ENCODE measurements at places on chromosomes 12 and 14.

DNA sequence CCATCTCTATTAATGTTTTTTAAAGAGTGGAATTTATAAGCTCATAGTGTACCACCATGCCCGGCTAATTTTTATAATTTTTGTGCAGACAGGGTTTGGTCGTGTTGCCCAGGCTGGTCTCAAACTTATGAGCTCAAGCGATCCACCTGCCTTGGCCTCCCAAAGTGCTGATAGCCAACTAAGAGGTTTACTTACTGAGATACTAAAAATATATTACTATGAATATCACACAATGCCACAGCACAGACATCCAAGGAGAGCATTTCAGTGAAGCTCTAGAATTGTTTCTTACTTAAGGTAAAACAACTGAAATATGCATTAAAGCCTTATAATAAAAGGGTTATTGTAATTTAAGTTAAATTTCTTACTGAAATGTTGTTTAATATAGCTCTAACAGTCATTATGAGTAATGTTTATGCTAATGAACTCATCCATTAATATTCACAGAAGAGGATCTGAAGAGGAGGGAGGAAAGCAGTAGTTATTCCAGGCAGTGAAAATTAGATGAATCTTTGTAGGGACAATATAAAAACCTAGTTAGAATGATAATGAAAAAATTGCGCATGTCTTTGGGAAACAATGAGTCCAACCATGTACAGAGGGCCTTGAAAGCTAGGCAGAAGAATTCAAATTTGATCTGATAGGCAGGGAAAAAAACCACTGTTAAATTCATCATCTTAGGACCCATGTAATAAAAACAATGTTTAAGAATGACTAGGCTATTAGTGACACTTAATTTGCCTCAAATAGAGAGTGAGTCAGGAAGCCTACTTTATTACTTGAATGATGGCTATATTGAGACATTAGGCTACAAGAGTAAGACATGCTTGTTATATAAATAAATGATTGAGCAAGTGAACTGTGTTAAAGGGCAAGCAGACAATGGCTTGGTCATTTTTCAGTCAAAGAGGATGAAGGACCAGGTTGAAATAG is 99.2 kb downstream of the SLC41A2 start:
- no peak for DNase-seq

- DNase-seq = no peak
Measured at GRCh38 chr14:104098272-104099095, 13.0 kb downstream of the ASPG start.

- no peak for DNase-seq
Measured at GRCh38 chr12:10701131-10701681, 21.9 kb downstream of the YBX3 start.

DNA sequence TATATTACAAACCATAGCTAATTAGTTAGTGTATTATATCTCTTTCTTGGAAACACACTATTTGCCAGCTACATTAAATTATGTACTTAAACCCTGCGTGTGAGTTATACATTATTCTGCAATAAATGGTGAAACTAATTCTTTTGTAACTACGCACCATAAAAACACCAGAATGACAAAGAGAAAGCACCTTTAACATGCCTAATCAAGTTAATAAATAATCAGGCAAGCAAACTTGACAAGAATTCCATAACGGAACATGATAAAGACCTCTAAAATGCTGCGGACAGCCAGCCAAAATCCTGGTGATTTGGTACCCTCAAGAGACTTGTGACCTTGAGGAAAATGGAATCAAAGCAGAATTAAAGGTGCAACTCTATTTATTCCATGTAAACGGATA is 375.3 kb upstream of the KITLG start:
- no peak for DNase-seq

- no peak for DNase-seq
Measured at GRCh38 chr12:124745465-124745890, 118.2 kb downstream of the SCARB1 start.

GRCh38 chr12:95088379-95088778 is 15.0 kb upstream of the NR2C1 start:
- DNase-seq = no peak

- no peak for DNase-seq
Measured at GRCh38 chr14:26304056-26304455, 293.8 kb downstream of the NOVA1 start.

GRCh38 chr12:116201908-116202307 is 75.6 kb downstream of the MED13L start:
- DNase-seq = peak; percentile 19

DNA sequence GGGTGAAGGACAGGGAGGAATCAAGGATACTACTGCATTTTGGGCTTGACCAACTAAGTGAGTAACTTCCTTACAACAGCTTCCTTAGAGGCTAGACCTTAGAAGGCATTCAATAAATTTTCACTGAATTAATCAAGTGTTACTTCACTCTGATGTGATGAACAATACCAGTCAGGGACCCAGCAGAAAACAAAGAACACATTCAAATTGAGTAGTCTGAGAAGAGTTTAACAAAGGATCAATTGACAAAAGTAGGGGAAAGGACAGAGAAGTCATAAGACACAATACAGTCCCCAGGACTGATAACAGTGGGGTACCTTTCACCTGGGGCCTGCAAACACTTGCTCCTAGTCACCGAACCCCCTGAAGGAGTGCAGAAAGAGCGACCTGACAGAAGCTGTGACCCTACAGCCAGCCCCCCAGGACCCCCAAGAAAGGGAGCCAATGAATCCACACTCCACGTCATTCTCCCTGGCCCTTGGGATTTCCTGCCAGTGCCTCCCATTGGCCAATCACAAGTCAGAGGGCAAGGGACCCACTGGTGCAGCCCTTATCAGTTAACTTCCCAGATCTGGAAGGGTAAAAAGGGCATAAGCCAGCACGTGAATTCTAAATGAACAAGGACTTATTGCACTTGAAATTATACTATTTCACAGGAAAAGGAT is 6.9 kb downstream of the ANAPC5 start:
- DNase-seq = no peak

DNA sequence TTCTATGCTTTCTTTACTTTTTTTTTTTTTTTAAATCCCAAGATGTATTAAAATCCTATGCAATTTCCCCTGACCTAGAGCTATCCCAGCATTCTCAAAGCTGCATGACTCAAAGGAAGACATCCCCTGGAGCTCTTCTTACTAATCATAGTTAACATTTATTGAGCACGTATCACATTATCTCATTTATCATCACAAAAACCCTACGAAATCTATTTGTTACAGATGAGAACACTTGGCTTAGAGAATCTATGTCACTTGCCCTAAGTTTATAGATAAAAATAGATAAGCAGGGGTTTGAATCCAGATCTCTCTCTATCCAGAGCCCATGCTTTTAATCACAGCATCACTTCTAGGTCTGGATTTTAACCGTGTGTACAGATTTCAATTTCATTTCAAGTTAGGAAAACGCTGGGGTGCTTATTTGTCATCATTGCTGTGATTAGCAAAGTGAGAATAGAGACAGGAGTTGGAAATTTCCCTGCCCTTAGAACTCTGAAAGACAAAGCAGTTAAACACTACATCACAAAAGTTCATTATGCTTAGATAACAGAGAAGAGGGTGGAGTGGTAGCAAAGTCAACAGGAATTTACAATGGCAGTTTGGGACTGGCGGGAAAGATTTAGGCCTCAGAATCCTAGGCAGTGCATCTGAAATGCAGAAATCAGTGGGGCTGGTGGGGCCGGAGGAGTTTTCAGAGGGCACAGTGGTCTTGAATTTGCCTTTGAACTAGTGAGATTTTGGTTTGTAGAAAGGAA is 177.7 kb upstream of the FRMD6 start:
- DNase-seq = no peak

DNA sequence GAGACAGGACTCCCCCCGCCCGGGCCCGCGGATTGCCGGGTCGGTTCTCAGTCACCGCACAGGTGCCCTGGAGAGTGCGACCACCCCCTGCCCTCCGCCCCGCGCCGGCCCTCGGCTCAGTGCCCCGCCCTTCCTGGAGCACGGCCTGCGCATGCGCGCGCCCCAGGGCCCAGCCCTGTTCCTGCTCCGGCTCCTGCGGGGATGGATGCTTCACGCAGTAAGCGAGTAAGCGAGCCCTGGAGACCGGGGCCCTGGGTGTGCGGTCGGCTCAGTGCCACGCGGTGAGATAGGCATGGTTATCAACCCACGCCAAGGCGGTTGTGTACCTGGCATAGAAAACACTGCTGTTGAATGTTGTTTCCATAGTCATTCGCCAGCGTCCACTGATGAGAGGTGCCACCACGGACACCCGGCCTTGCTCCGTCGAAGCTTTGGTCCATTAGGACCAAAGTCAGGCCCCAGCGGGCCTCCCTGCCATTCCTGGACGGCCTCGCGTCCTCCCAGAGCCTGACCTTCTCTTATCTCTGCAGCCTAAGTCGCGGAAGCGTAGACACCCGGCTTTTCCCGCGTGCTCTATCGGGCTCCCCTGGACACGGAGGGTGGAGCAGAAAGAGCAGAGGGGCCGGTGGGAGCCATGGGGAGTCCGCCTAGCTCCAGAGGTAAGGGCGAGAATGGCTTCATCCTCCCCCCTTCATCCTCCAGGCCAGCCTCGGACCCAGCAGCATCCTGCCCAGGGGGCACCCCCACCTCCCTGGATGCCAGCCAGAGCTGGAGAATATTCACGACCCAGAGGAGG is 90.6 kb downstream of the PAPOLA start:
- no peak for DNase-seq

DNA sequence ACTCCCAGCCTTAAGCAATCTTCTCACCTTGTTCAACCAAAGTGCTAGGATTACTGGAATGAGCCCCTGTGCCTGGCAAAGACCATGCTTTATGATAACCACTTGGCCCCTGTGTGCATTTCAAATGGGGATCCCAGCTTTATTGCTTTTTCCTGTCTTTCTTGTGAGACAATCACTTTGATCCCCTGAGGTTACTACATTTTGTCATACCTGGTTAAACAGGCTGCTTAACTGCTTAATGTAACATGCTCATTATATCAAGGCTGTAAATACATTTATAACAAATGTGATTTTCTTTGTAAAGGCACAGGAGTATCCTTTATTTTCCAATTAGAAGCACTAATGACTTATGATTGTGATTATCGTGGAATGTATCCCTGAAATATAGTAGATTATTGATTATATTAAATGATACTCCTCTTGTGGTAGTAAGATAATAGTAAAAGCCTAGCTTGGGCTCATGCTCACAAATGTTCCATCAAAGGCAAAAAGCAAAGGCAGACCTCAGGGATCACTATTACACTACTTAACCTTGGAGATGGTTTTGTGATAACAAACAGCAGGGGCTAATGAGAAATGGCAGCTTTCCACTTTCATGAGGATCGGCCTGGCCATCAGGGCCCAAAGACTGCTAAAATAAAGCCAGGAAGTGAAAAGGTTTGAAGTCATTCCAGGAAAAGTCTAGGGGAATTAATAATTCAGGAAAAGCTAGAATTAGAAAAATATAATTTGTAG is 290.8 kb upstream of the MDGA2 start:
- no peak for DNase-seq

DNA sequence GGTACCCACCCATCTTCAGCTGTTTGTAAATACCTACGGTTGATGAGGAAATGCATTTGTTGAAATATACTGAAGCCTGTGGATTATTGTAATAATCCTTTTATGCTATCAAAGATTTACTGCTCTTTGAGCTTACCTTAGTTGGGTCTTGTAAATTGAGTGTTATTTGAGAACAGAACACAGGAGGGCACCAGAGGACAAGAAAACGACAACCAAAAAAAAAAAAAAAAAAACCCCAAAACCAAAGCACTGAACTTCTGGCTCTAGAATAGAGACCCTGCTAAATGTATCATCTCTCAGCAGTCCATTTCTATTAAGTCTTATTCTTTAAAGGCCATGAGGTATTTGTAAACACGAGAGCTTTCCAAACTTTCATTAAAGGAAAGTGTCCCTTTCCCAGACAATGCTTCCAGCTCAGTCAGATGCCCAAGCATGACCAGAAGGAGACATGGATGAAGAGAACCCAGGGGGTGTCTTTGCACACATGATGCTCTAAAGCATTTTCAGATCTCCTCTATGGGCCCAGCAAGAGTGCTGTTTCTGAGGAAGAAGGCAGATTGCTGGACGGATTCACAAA is 763.9 kb downstream of the NRXN3 start:
- no peak for DNase-seq
